ENCODE measurements at places on chromosomes 6 and 20.
A peak's percentile ranks its signal among the peaks of the same experiment; 100 is the strongest.

- DNase-seq: no peak
Measured at GRCh38 chr6:132811276-132811675, 3.1 kb upstream of the RPS12 start.

DNA sequence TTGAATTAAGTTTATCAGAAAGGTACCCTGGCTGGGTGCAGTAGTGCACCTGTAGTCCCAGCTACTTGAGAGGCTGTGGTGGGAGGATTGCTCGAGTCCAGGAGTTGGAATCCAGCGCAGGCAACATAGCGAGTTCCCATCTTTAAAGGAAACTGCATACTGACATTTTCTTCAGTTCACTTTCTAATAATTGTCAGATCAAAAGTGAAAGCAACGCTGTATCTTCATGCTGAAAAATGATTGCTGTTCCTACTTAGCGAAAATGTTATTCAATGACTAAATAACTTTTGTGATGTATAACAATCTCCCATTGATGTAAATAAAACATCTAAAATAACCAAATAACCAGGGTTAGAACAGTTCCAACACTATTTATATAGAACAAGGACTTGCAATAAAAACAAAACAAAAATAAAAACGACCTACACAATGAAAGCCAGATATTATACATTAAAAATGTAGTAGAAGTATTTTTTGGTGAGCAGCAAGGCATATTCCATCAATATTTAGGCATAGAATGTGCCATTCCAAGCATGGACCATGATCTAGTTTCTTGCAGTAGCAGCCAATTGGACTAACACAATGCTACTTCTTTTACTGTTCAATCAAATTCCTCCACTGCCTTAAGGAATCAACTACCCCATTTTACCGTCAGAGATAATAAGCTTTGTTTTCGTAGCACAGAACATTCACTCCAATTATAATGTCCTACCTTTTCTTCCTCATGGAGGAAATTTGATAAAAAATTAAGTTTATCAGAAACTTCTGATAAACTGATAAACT lies 1.5 kb downstream of the LATS1 start:
- DNase-seq: no peak

DNA sequence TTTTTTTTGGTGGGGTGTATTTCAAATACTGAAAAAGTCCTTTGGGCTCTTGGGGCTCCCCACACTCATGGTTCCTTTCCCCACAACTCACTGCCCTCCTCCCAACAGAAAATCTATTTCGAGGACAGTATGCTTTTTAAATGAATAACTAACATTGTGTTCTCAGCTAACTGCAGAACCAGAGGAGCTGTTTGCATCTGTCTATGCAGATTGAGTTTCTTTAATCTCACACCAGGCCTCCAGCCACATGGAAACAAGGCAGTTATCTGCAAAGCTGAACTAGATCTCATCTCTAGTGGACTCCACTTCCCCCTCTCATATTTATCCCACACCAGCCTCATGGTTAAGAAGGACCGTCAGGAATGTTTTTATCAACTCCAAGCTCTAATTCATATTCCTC lies 955.1 kb downstream of the KIF16B start:
- DNase-seq: no peak

GRCh38 chr6:117050301-117050700 lies 173.3 kb downstream of the RFX6 start:
- DNase-seq: no peak

- DNase-seq: no peak
Measured at GRCh38 chr20:33362898-33363297, 38.4 kb downstream of the CDK5RAP1 start.

- DNase-seq: no peak
Measured at GRCh38 chr6:143734641-143735063, 56.9 kb downstream of the PHACTR2 start.

- no peak for DNase-seq
Measured at GRCh38 chr6:133241086-133241900, at the start of gene EYA4. EYA4 (plus strand) TSS chr6:133241357; CDS start chr6:133274781, 33,424 bp downstream.

- DNase-seq: no peak
Measured at GRCh38 chr20:50488236-50488806, 21.9 kb upstream of the PTPN1 start.

DNA sequence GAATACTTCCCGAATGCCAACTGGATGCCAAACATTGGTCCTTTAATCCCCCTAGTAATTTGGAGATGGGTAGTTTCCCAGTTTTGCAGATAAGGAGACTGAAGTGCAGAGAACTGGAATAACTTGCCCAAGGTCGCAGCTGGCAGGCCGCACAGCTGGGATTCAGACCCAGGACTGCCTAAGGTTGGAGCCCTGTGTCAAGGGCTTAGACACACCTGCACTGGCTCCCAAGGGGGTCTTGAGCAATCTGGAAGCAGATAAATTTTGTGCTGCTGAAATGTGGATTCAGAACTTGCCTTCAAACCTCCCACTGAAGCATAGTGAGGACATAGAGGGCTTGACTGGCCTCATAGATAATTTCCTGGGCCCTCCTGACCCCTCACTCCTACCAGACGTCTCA lies 30.5 kb downstream of the FOXP4 start:
- no peak for DNase-seq

GRCh38 chr6:46972531-46972930 lies 50.8 kb upstream of the ADGRF5 start:
- DNase-seq: no peak

DNA sequence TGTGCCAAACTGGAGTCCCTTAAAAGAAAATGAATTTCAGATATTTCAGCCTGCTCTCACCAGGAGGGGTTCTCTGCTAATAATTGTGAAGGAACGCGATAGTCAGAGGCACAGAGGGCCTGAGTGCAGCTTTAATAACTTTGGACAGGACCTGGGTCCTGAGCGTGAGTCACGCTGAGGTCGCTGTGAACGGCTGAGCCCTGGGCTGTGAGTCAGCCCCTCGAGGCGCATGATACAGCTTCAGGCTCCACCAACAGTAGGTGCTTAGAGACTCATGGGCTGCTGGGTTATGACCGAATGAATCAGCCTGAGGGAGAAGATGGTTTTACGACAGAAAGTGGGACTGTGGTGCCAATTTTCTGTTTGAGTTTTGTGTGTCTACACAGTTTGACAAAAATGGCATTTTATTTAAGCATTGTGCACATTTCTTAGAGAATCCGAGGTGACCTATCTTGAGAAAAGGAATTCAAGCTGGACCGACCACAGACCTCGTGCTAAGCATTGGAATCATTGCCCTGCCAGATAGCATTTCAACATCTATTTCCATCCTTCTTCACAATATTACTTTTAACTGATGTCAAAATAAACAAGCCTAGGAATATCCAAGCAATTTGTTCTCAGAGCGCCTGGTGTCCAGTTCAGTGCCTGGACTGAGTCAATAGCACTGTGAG lies 183.0 kb downstream of the THBS2 start:
- no peak for DNase-seq

- no peak for DNase-seq
Measured at GRCh38 chr6:36019167-36019566, 5.3 kb downstream of the SLC26A8 start.

- no peak for DNase-seq
Measured at GRCh38 chr6:47195011-47195650, 114.6 kb downstream of the TNFRSF21 start.

- DNase-seq: no peak
Measured at GRCh38 chr6:134714679-134715078, 235.2 kb downstream of the ALDH8A1 start.

GRCh38 chr6:7762760-7763159 lies 36.9 kb downstream of the BMP6 start:
- DNase-seq: no peak

GRCh38 chr6:14442242-14442641 lies 324.7 kb downstream of the CD83 start:
- DNase-seq: no peak

DNA sequence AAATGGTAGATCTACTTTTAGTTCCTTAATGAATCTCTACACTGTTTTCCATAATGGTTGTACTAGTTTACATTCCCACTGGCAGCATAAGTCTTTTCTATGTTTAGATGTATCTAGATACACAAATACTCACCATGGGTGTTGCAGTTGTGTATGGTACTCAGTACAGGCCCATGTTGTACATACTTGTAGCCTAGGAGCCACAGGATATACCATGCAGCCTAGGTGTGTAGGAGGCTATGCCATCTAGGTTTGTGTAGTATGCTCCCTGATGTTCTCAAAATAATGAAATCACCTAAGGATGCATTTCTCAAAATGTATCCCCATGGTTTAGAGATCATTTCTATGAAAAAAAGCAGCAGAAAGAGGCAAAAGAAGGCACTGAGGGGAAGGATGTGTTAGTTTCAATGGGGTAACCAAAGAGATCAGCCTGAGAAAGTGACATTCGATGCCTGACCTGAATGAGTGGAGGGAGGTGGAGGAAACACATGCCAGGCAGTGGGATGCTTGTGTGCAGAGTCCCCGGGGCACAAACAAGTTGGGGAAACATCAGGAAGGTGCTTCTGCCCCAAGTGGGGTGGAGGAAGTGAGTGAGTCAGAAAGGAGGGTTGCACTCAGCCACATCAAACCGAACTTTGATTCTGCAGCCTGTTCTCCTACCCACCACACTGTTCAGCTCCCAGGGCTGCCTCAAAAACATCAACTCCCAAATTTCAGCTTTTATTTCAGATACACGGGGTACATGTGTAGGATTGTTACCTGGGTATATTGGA lies 191.2 kb downstream of the ZNF217 start:
- peak; percentile 3 for DNase-seq

- no peak for DNase-seq
Measured at GRCh38 chr20:5171790-5172164, 45.0 kb downstream of the CDS2 start.

GRCh38 chr20:5687884-5688283 lies 62.3 kb upstream of the SHLD1 start:
- DNase-seq: no peak

DNA sequence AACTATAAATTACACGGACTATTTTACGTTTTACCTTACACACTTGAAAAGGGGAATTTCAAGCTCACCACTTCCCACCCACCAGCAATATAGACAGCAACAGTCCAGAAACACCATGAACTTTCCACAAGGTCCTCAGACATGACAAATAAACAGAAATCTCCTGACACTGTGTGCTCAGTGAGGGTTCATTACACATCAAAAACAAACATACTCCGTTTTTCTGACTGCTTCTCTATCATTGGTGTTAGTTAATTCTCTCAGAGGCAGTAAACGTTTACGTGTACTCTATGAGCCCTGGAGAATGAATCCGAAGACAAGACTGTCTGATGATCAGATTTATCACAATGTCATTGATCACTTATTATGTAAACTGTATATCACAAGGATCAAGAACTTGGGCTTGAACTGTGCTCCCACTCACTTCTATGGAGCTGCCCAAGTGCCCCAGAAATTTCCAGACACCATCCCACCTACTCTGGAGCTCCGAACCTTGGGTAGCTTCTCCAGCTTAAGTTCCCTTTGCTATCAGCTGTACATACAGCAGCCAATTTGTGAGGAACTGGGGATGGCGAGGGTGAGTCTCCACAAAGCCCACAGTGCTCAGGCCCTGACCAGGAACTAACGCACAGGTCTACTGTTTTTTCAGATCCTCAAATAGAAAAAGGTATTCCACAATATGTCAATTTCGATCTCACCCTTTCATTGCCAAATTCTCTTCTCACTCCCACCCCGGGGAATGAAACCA lies 86.0 kb downstream of the ALDH8A1 start:
- no peak for DNase-seq

DNA sequence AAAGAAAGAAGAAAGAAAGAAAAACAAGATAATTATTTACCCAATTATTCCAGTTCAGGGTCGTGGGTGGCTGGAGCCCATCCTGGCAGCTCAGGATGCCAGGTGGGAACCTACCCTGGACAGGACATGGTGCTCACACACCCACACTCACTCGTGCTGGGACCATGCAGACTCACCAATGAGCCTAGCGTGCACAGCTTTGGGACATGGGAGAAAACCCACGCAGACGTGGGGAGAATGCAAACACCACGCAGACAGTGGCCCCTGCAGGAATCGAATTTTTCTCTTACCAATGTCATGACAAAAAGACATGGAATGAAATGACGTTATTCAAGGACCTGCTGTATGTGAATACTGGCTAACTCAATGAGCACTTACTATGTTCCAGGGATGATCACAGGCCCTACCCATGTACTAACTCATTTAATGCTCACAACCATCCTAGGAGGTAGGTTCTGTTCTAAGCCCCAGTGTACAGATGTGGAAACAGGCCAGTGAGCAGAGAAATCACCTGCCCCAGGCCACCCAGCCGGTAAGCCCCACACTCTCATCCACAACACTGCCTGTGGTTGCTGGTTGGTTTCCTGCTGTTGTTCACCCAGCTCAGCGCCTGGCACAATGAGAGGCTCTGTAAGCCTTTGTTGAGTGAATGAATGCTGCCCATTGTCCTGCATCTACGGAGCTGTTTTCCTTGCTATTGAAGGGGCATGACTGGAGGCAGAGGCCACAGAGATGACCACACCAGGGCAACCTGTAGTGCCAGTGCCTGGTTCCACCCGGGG lies 6.8 kb upstream of the PI16 start:
- DNase-seq: no peak

GRCh38 chr6:161393839-161394364 lies 120.0 kb upstream of the AGPAT4 start:
- peak; percentile 9 for DNase-seq

DNA sequence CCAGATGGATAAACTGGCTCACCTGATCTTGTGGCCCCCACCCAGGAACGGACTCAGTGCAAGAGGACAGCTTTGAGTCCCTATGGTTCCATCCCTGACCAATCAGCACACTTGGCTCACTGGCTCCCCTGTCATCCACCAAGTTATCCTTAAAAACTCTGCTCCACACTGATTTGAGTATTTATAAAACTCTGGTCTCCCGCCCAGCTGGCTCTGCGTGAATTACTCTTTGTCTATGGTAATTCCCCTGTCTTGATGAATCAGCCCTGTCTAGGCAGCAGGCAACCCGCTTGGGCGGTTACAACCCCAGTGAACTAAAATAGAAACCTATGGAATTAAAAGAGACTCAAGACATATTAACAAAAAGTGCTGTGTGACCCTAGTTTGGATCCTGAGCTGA lies 38.1 kb upstream of the CD83 start:
- DNase-seq: no peak

GRCh38 chr6:158536891-158537798 lies 22.7 kb upstream of the TMEM181 start:
- no peak for DNase-seq

DNA sequence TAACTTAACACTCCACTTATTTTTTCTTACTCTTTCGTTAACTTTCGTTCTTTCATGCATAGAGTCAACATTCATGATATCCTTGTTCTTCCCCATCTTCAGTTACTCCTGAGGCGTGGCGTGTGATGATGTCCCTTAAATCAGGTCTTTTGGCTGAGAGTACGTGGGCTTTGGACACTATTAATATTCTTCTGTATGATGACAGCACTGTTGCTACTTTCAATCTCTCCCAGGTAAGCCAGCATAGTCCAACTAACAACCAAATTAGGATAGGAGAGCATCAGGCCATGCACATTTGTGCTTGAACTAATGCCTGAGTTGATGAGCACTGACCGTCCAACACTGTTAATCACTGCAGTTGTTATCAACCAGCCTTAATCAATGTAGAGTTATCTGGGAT lies 119.6 kb downstream of the TMEM242 start:
- DNase-seq: no peak
